ENCODE measurements at places on chromosomes 2 and 18. TPM values are rescaled to one million over a fixed set of nuclear protein-coding genes. Genes with fewer than 3 reads are reported as not detected.

DNA sequence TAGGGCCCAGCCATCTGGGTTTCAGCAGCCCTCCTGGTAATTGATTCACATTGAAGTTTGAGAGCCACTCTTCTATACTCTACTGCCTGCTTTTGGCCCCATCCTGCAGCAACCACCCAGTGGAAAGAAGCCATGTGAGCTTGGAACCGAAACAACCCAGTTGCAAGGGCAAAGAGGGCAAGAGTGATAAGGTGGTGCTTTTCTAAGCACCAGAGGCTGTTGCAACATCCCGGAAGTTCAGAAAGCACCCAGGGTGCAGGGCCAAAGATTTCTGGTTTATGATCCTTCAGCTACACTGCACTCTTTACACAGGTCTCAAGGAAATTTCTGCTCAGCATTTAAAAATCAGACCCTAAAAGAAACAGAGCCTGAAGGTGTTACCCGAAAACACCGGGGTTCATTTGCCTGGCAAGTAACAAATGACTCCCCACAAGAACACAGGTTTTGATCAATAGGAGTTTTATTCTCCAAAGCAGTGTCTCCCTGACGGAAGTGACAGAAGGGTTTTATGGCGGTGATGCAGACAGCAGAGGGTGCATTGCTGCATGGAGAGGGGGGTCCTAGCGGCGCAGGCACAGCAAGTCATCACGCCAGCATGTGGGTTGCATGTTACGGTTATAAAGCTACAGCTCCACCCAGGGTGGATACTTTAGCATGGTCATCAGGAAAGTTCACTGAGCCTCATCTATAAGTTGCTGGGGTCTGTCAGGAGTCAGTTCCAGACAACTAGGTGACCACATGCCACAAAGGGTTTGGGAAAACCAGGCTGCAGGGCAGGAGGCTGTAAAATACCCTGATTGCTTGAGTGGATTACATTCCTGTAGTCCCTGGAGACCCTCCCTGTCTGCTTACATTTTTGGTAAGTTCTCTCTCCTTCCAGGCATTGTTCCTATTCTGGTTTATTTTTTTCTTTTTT is 28.8 kb upstream of the TMEM37 start:
- no peak for DNase-seq

DNA sequence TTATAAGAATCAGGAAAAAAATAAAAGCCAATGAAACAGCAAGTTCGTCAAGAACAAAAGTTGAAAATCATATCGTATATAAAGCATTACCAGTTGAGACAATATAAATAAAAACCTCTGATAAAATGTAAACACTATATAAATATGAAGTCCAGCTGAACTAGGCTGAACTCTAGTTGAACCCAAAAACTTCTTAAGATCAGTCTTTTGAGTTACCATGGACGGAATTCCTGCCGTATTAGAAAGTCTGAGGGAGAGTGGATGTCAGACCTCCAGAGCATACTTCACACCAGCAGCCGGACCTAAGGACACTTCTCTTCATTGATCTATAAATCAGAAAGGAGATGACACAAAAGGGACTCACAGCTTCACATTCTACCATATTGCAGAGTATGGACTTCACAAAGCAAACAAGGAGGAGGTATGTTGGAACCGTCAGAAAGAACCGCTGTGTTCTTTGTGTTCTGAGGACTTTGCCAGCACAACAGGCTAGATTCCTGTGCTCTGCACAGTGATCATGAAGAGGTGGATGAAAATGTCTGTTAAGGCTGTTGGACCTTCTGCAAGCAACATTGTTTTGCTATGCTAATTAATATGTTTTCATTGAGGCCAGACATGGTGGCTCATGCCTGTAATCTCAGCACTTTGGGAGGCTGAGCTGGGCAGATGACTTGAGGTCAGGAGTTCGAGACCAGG is 67.2 kb upstream of the SP5 start:
- DNase-seq, result no peak

DNA sequence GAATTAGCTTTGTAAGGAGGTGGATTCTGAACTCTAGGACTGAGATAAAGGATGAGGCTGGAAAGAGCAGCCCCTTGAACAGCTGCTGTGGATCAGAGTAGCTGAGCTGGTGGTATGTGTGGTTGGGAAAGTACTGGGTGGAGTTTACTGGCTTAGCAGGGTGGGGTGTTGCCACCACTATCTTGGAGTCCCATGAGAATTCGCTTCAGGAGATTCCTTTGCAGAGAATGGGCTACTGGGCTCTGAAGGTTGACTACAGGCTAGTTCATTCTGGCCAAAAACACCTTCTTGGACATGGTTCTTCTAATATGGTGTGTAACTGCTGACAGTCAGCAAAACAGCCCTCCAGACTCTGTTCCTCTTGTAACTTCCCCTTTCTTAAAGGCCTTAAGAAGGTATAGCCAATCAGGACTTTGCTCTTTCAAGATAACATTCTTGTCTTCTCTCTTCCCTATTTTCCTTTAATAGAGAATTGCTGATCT is 52.7 kb downstream of the TET3 start:
- DNase-seq, result no peak

GRCh38 chr2:45680351-45680967 is 29.0 kb downstream of the PRKCE start:
- no peak for DNase-seq

Gene KIF5C
- 0.95 TPM for total RNA-seq

Gene TUBB8B
- total RNA-seq, result not detected

GRCh38 chr2:119693967-119694366 is 15.0 kb downstream of the TMEM177 start:
- DNase-seq, result no peak

Gene ZNF521
- total RNA-seq, result 29.0 TPM

GRCh38 chr2:148952621-148953020 is 77.6 kb downstream of the KIF5C start:
- no peak for DNase-seq

GRCh38 chr2:229622495-229623355 is 91.6 kb downstream of the DNER start:
- no peak for DNase-seq

Gene IL36G
- not detected for total RNA-seq

Gene HRH4
- not detected for total RNA-seq

Gene UCN
- total RNA-seq, result 0.95 TPM

GRCh38 chr2:95174031-95174542 is 8.5 kb downstream of the ZNF2 start:
- no peak for DNase-seq

DNA sequence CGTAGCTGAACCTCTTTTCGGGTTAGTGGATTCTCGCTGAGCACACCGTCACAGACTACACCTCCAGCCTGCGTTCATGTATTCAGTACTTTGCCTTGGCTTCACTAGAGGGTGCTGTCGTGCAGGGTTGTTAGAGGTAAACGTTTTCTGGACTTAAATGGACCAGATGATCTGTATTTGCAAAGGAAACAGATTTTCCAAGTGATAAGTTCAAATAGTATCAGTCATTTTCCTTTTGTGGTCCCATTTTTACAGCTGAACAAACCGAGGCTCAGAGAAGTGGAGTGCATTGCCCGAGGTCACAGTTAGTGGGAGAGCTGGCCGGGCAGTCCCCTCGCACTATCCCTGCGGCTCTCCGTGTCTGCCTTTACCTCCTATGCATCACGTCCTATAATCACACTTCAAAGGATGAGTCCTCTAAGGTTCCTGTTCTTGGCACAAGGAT is 125.9 kb downstream of the MAP4K4 start:
- DNase-seq, result no peak

Gene OTOS
- total RNA-seq, result not detected

- no peak for DNase-seq
These were observed 8.2 kb downstream of the IL1A start for GRCh38 chr2:112776113-112776512.

GRCh38 chr2:240140511-240140910 is at the start of gene OTOS:
TSS of gene OTOS (minus strand) at chr2:240140658. CDS start at chr2:240140326, 332 bp downstream.
- DNase-seq, result peak; percentile 23

Gene GFPT1
- 75.8 TPM for total RNA-seq

DNA sequence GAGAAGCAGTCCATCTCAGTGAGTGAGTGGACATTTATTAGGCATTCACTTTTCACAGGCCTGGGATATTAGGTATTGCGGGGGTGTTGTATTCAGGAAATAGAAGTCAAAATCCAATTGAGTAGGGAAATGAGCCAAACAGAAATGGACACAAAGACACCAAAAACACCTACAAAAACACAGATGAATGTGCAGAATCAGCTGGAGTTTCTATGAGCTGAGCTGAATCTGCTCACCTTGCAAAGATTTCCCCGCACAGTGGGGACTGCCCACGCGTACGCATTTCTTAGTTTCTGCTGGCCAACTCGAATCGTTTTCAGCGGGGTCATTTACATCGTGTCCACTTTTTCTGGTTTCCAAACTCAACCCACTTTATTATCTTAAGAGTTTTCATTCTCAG is 160.0 kb downstream of the BCL2 start:
- no peak for DNase-seq

Gene DIS3L2
- 22.2 TPM for total RNA-seq

GRCh38 chr2:52128081-52128480 is 1096.1 kb upstream of the NRXN1 start:
- no peak for DNase-seq

- peak; percentile 95 for DNase-seq
These were observed at the start of gene TUBA4A for GRCh38 chr2:219253753-219254589. TSS of gene TUBA4A (minus strand) at chr2:219253918. CDS start at chr2:219253858, 60 bp downstream.

DNA sequence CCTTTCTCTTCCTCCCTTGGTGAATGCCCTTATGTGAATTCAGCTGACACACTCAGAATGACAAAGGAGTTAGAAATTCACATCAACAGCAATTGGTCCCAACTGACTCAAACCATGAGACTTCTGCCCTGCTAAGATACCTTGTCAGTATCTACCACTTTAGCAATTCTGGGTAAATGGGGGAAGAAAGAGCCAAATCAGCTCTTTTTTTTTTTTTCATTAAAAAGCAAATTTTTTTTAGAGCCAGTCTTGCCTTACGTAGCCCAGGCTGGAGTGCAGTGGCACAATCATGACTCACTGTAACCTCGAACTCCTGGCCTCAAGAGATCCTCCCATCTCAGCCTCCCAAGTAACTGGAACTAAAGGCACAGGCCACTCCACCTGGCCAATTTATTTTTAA is 1.7 kb upstream of the PPP4R1 start:
- no peak for DNase-seq

Gene PLEK
- total RNA-seq, result 22.7 TPM

DNA sequence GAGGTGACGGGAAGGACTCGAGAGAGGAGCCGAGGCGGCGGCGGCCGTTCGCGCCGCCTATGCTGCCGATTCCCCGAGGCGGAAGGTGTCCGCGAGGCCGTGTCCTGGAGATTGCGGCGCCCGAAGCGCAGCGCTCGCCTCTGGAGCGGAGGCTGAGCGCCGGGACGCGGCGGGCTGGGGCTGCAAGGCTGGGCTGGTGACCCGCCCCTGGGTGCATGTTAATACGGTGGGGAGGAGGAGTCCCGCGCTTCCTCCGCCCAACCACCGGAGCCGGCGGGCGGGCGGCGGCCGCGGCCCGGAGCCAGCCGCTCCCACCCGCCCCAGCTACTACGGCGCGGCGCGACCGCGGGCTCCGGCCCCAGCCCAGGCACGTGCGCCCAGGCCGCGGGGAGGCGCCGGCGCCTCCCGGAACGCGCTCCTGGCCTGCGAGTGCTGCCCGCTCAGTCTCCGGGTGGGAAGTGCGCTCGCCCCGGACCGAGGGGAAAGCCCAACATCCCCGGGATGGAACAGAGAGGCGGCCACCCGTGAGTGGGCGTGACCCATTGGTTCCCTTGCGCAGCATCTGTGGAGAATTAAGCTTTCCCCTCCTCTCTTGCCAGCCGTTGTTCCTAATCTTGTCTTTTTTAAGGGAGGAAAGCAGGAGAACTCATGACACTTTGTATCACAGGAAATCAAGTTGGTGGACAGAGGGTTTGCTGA is at the start of gene DLGAP1:
TSS of gene DLGAP1 (minus strand) at position 195 of the 699 bp plus-strand sequence.
- DNase-seq, result peak; percentile 80

Gene COL4A4
- 3.0 TPM for total RNA-seq

GRCh38 chr2:69165091-69165880 is 152.3 kb downstream of the ANTXR1 start:
- DNase-seq, result no peak

DNA sequence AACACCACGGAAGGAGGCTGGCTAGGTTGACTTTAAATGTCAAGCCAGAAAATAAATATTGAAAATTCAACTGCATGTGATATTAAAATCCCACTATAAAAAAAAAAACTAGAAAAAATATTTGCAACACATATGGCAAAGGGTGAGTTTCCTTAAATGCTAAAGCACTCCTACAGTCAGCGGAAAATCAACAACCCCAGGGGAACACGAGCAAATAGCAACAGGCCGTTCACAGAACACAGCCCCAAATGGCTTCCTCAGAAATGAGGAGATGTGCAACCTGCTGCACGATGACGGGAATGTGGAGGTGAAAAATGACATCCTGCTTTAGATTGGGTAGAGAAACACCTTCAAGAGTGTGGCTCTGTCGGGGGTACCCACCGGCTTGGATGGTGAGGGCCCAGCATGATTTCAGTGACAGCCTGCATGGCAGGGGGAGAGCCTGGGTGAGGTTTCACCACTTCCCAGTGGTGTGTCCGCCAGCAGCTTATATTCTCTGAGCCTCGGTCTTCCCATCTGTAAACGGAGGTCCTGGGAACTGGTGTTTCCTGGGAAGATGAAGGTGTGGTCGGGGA is 157.9 kb upstream of the GLI2 start:
- no peak for DNase-seq

GRCh38 chr18:59911600-59911999 is 11.8 kb downstream of the PMAIP1 start:
- no peak for DNase-seq

Gene CAVIN2
- total RNA-seq, result 40.4 TPM

Gene POMC
- 2.2 TPM for total RNA-seq

DNA sequence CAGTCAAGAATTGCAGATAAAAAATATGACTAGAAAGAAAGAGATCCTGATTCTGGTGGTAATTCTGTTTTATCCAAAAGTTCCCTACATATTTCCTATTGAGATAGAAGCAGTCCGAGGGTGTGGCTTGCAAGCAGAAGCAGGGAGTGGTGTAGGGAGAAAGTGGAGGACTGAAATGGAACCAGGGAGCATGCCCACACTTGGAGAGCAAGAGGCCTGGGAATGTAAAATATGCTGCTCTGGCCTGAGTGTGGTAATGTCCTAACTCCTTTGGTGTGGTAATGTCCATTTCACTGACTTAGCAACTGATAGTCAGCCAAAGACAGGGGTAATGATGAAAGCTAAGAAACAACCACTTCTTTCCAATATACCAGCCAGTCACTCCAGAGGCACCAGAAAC is 30.1 kb upstream of the FMNL2 start:
- no peak for DNase-seq

GRCh38 chr18:13442451-13442850 is 223.9 kb downstream of the LDLRAD4 start:
- no peak for DNase-seq

GRCh38 chr18:24266131-24266530 is 127.3 kb downstream of the CABYR start:
- DNase-seq, result no peak

Gene SIX2
- 1.3 TPM for total RNA-seq

Gene C2orf80
- not detected for total RNA-seq

Measured in posterior vena cava (tissue), 2 donors.